ENCODE measurements at places on chromosomes 4 and X. TPM values are rescaled to one million over a fixed set of nuclear protein-coding genes. Genes with fewer than 3 reads are reported as not detected.

SLITRK2 gene
- total RNA-seq = 0.04 TPM

MAOB gene
- 157 TPM for total RNA-seq

GRCh38 chrX:2960861-2961515, 31.8 kb upstream of the ARSD start:
- H3K27ac ChIP-seq = no peak overlapping the region
- H3K4me1 ChIP-seq = no peaks in the 10 kb centered on the region
- H3K4me3 ChIP-seq = no peak overlapping the region
- no peak for DNase-seq

GRCh38 chr4:123876143-123876542, 479.5 kb downstream of the SPRY1 start:
- H3K4me1 ChIP-seq = peaks cover 32% of the 10 kb centered on the region
- no peaks in the 10 kb centered on the region for H3K27me3 ChIP-seq
- no peak for DNase-seq
- peak overlapping the region; percentile 59 for H3K27ac ChIP-seq
- no peak overlapping the region for H3K4me3 ChIP-seq
- no peaks in the 10 kb centered on the region for H3K36me3 ChIP-seq

DNA sequence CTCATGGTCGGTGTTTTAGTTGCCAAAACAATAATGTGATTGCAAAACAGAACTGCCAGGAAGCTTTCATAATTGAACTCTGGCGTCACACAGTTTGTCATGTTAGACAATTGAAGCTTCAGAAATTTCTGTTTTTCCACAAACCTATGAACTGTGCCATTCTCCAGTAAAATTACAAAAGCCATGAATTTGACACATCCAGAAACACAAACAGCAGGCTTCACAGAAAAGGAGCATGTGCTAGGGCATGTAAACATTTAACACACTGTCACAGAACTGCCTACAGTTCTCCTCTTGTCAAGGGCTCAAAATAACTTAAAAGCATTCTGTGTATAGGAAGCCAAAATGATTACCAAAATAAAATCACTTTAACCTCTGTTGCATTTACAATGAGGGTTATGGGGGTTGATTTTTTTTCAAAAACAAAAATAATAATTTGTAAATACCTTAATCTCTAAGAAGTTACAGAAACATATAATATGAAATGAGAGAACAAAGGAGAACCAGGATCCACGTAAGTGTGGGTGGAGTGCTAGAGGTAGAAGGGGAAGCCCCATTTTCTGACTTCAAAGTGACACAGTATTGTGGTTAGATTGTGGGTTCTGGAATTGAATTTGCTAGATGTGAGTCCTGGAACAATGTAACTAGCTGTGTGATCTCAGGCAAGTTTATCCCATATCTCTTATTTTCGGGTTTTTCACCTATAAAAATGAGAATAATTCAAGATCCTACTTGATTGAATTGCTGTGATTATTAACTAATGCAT, 295.0 kb downstream of the CENPC start:
- DNase-seq = no peak
- no peaks in the 10 kb centered on the region for H3K36me3 ChIP-seq
- H3K4me1 ChIP-seq = no peaks in the 10 kb centered on the region
- H3K4me3 ChIP-seq = no peak overlapping the region

- H3K4me3 ChIP-seq = no peak overlapping the region
- no peaks in the 10 kb centered on the region for H3K36me3 ChIP-seq
- H3K4me1 ChIP-seq = no peaks in the 10 kb centered on the region
Measured at GRCh38 chrX:49746306-49746705, 50.5 kb upstream of the PAGE1 start.

Measured in heart right ventricle (tissue), 16 donors.